ENCODE measurements at places on chromosomes 12 and 14. TPM values are rescaled to one million over a fixed set of nuclear protein-coding genes. Genes with fewer than 3 reads are reported as not detected.
A peak's percentile ranks its signal among the peaks of the same experiment; 100 is the strongest.

Gene TBX5
- not detected for total RNA-seq

Gene GALNT4
- total RNA-seq: 41.9 TPM

Gene NAA30
- total RNA-seq: 23.2 TPM

Gene DHH
- total RNA-seq: 0.46 TPM

Gene SCYL2
- 63.4 TPM for total RNA-seq

Gene ZFHX2
- total RNA-seq: 3.2 TPM

Gene MTRFR
- total RNA-seq: 11.2 TPM

Gene RIC8B
- total RNA-seq: 15.2 TPM

- DNase-seq: no peak
Measured at GRCh38 chr14:101225157-101226152, 321.9 kb upstream of the RTL1 start.

DNA sequence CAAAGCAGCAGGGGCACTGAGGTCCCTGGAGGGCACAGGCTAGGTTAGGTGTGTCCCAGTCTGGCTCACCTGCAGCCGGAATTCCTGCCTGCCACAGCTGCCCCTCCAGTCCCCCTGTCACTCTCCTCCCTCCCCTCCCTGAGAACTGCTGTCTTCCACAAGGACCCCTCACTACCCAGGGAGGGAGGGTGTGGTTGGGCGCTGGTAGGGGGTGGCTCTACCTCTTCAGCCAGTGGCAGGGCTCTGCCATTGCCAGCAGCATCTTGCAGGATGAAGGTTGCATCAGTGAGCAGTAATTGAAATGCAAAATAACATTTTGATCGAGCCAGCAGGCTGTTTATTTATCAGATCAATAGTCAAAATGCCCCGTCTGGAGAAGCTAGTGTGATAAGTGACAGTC, 45.7 kb downstream of the ESRRB start:
- DNase-seq: no peak

DNA sequence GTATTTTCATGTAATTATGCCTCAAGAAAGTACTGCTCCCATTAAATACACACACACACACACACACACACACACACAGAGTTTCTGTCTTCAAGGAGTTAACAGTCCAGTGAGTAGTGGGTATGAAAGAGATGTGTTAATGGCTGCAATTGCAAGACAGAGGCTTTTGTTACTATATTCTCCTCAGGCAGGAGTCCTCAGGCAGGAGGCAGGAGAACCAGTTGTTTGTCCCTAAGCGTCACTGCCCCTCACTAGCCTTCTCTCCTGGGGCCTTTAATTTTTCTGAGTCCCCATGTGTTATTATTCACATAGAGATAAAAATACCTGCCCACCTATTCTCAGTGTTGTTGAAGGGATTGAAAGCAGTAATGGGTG, 31.2 kb downstream of the DAD1 start:
- no peak for DNase-seq

- peak; percentile 80 for DNase-seq
Measured at GRCh38 chr12:1670358-1671268, 20.3 kb upstream of the ADIPOR2 start.

GRCh38 chr12:13252616-13253015, 56.1 kb downstream of the EMP1 start:
- DNase-seq: no peak

DNA sequence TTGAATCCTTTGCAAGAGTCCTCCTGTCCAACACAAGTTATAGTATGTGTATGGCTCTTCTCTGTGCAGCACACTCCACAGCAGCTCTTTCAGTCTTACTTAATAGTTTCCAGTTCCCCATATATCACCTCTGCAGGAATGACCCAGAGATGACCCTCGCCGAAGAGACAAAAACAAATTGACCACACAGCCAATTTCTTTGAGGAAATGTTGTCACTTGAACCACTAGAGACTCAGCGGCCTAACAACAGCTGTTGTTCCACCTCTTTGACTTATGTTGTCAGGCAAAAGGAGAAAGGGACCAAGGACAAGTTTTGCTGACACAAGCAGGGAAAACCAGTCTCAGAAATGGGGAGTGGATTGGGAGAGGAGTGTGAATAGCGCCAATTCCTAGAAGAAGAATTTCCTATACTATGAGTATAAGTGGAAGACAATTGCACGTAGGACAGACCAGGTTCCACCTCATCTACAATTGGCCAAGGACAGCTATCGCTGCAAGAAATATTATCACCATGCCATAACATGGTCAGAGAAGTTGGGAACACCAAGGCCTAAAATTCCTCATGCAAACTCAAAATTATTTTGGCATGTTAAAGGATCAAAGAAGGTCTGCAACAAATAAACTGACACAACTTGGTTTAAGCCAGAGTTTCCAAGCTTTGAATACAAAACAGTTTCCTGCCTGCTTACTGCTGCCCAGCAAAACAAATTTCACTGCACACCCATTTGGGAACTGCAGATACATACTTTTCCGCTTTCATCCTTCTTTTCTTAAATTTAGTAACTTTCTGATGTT, 41.7 kb upstream of the ITPR2 start:
- DNase-seq: no peak

DNA sequence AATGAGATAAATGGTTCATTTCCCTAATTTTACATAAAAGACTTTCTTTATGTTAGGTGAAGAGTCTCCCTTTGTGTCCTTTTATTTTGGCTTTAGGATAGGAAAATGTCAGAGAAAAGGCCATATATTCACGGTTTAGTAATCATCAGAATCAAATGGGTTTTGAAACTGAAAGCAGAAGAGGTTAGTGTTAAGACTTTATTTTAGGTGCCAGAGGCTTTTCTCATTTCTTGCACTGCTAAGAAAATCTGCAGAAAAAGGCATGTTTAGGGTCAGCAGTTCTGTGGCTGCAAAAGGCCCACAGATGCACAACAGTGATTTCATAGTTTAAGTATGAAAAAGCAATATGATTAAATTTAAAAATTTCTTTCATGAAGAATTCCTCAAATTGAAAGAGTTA, 80.4 kb upstream of the SINHCAF start:
- no peak for DNase-seq

DNA sequence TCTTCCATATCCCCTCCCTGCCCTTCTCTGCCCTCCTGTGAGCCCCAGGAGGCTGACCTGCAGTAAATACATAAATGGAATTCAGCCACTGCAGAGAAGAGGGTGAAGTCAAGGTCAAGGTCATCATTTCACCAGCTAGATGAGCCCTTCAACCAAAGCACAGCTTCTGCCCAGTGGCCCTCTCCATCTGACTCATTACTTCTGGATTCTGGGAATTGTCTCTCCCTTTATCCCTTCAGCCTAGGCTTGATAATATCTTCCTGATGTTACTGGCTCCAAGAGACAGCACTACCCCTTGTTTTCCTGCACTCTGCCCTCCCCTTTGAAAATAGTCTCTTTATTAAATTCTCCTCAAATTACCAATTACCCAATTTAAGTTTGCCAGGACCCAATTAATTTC, 64.5 kb downstream of the TTC9 start:
- no peak for DNase-seq

DNA sequence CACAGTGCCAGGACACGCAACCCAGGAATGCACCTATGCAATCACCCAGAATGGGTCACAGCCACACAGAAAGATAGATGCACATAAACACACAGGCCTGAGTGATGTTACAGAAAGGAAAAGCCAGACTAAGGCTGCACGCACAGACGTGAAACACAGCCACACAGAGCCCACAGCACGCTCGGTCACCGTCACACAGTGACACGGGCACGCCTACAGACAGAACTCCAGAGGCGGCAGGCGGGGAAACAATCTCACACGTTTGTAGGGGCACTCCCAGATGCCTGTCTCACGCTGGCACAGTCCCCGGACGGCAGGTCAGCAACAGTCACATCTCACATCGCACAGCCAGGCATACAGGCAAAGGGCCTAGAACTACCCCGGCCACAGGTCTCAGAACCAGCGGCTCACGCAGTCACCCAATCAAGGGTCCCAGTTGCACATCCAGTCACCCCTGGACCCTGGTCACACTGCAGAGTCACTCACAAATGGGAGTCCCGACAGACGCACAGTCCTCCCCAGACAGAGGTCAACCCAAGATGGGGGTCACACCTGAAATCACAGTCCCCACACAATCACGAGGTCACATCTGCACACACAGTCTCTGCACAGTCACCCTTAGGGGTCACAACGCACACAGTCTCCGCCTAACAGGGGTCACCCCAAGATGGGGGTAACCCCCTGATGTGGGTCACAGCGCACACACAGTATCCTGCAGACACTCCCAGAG, 790 bp downstream of the SSH1 start:
- peak; percentile 87 for DNase-seq

DNA sequence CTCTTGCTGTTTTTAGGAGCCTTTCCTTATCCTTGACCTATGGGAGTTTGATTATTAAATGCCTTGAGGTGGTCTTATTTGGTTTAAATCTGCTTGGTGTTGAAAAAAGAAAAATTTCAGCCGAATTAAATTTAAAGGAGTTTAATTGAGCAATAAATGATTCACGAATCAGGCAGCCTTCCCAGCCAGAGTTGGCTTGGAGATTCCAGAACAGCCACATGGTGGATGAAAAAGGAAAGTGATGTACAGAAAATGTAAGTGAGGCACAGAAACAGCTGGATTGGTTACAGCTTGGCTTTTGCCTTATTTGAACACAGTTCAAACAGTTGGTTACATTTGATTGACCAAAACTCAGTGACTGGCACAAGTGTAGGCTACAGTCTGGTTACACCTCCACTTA, 69.7 kb downstream of the WASHC3 start:
- DNase-seq: no peak

GRCh38 chr12:30926243-30927221, at the start of gene TSPAN11:
Gene TSPAN11, plus strand, starts transcription at chr12:30926748. Its CDS starts 27,244 bp downstream, at chr12:30953992.
- peak; percentile 23 for DNase-seq

DNA sequence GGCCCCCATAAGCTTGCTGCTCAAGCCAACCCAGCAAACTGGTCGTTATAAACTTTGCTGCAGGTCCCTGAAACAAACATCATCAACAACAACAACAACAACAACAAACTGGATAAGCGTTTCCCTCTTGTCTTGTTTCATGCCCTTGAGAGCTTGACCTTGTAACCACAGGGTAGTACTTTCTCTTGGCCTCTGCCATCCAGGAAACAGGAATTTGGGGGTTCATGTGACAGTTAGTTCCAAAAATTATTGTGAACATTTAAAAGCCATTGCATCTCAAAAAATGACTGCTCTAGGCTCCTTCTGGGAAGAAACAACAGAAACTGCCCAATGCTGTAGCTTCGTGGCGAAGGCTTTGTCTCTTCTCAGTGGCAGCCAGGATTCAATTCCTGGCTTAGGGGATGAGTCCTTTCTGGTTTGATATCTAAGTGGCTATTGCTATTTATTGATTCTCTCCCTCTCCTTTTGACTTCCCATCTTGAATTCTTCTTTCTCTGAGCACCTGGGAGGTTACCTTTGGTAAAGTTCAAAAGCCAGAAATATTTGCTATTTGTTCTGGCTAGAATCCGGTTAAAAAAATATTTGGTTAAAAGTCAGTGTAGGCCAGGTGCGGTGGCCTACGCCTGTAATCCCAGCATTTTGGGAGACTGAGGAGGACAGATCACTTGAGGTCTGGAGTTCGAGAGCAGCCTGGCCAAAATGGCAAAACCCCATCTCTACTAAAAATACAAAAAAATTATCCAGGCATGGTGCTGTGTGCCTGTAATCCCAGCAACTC, 52.0 kb upstream of the CPM start:
- DNase-seq: no peak

DNA sequence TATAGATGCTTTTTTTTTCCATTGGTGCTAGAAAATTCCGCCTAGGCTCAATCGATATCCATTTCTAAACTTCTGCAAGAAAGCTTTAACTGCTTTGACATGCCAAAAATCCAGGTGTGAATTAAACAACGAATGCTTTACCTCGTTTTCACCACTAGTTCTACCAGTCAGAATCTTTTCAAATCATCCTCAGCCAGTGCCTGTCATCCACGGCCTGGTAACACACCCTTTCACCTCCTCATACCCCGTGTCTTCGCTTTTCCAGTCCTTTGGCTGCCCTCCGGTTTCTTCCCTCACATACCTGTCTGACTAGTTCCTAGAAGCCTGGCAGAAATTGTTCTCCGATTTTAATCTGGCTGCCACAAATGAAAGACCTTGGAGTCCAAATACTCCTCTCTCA, 1.4 kb upstream of the PHC1 start:
- no peak for DNase-seq

DNA sequence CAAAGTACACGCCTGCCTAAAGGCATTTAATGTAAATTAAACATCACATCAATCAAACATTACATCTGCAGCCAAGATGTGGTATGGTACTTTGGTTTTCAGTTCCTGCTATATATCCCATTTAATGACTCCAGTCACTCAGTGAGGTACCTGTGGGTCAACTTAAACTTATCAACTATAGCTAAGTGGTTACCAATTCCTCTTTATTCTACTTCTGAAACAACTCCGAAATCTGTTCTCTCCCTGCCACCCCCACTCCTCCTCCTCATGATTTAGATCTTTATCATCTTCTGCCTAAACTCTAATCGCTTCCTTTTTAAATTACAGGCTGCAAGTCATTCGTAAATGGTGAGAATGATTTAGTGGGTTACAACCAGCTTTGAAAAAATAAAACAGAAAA, 57.9 kb downstream of the BCL2L14 start:
- DNase-seq: no peak

- peak; percentile 93 for DNase-seq
Measured at GRCh38 chr14:52553671-52554575, 1.3 kb downstream of the GPR137C start.

GRCh38 chr12:7705846-7706245, 5.4 kb upstream of the DPPA3 start:
- DNase-seq: no peak

DNA sequence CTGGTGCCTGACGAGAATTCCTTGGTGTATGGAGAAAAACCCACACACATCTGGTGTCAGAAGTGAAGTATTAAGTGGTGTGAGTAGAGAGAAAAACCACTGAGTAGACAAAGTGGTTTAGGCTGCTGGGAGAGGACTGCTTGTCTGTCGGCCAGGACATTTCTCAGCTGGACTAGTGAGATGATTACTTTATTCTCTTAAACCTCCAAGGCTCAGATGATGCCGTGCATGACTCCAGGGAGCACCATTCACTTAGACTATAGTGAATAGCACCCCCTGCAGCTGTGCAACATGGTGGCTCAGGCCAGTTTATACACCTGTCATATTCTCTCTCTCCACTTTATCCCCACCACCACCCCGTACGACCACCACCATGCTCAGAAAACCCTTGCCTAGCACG, 28.5 kb upstream of the NFYB start:
- DNase-seq: no peak
